ENCODE measurements at places on chromosomes 5 and 9. TPM values are rescaled to one million over a fixed set of nuclear protein-coding genes. Genes with fewer than 3 reads are reported as not detected.

Gene GRM6
- total RNA-seq: not detected

Gene IFT74
- 10.2 TPM for total RNA-seq

Gene GRIN1
- total RNA-seq: not detected

Gene GPX8
- total RNA-seq: 102 TPM

Gene TMOD1
- 0.60 TPM for total RNA-seq

Gene SLC45A2
- total RNA-seq: not detected

Gene HTR1A
- not detected for total RNA-seq

Gene ELAVL2
- total RNA-seq: 1.1 TPM

Gene INPP5E
- 16.3 TPM for total RNA-seq

Gene PCDHGA5
- total RNA-seq: 0.53 TPM

All from mammary microvascular endothelial cell (primary cell).